Stimulated activated CD4-positive, alpha-beta T cell treated with anti-CD3 and anti-CD28 coated beads, Interleukin-1b, Interleukin-23, amount 100 ng/mL, for 1 hour (primary cell): ENCODE measurements at places on chromosomes 16 and 17.

DNA sequence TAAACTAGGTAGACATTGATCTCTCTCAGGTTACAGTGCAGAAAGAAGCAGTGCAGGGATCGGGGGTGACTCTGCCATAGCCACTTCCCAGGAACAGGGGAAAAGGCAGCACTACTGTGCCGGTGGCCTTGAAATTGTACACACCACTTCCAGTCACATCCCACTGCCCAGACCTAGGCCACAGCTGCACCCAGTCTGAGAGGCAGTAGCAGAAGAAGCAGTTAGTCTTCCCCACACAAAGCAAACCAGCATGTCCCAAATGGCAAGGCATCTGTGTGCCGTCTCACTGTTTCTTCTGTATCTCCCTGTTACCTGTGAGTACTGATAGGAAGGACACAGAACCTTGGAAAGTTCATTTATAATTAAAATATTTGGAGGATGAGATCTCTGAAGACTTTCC, 47.0 kb downstream of the TMC6 start:
- DNase-seq = no peak

GRCh38 chr17:59561042-59561441, 4.4 kb upstream of the DHX40 start:
- no peak for DNase-seq

DNA sequence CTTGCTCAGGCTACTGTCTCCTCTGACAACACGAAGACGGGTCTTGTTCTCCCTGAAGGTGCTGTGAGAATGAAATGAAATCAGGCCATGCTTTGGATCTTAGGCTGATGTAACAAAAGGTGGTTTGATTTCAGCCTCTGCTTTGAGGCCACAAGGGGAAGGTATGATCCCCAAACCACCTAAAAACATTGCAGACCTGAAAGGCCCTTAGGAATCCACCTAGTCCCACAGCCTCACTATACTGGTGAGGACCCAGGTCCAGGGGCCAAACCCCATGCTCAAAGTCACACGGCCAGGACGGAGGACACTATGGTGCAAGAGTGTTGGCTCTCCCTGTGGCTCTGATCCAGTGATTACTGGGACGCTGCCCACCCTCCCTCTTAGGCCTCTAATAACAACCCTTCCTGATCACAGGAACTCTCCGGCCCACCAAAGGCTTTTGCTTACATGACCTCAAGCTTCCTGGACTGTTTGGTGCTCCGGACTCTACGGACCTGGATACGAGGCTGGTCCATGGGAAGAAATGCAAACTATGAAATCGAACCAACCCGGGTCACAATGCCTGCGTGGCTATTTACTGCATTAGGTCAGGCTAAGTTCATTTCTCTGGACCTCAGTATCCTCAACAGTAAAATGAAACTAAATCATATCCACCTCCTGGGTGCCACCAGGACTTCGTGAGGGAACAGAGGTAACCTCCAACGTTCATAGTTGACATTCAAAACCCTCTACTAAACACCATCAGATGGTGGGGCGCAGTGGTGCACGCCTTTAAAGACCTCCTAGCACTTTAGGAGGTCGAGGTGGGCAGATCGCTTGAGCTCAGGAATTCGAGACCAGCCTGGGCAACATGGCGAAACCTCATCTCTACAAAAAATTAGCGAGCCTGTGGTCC, 1.5 kb downstream of the TRIM25 start:
- no peak for DNase-seq

DNA sequence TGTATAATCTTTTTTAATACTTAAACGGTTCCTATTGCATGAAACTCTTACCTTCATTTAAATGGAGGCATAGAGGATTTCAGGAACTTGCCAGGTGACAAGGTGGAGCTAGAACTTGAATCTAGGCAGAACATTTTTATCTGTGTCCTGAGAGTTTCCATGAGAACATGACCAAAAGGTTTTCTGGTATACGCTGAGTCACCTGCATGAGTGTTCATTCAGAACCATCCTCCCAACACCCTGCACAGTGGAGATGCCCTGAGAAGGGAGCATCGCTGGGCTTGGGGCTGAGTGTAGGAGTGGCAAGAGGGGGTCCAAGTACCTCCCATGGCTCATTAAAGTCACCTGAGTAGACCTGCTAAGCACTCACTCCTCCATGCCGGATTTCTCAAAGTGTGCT, 169.7 kb upstream of the CACNG5 start:
- no peak for DNase-seq

GRCh38 chr17:79936641-79937381, 97.6 kb upstream of the CBX4 start:
- no peak for DNase-seq
